ENCODE measurements at places on chromosomes 12 and 14.

DNA sequence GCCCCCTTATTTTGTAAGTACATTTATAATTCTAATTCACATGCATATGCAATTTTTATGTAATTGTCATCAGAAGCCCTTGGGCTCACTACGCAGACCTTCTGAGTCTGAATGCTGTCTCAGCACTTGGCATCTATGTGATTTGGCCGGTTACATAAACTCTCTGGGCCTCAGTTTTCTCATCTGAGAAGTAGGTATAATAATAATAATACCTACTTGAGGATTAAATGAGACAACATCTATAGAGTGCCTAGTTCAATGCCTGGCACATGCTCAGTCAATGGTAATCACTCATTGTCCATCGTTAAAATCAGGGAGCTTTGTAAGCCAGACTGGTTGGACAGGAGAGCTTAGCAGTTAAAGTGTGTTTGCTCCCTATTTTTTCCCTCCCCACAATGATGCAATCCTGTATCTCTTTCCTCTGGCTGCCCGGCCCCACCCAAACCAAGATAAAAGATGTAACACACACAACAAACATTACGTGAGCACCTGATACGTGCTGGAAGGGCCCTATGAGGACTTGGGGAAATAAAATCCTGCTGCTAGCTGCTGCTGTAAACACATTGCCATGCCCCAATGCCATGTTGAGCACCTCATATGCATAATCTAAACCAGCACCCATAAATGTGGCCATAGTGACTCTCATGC lies 235.0 kb downstream of the CRADD start:
- no peak for DNase-seq

GRCh38 chr12:118036672-118037411 lies 20.3 kb downstream of the RFC5 start:
- DNase-seq, result no peak

GRCh38 chr12:31226639-31227038 lies 99.3 kb downstream of the SINHCAF start:
- no peak for DNase-seq

- no peak for DNase-seq
Measured at GRCh38 chr14:22666203-22666893, 22.2 kb upstream of the OR6J1 start.

DNA sequence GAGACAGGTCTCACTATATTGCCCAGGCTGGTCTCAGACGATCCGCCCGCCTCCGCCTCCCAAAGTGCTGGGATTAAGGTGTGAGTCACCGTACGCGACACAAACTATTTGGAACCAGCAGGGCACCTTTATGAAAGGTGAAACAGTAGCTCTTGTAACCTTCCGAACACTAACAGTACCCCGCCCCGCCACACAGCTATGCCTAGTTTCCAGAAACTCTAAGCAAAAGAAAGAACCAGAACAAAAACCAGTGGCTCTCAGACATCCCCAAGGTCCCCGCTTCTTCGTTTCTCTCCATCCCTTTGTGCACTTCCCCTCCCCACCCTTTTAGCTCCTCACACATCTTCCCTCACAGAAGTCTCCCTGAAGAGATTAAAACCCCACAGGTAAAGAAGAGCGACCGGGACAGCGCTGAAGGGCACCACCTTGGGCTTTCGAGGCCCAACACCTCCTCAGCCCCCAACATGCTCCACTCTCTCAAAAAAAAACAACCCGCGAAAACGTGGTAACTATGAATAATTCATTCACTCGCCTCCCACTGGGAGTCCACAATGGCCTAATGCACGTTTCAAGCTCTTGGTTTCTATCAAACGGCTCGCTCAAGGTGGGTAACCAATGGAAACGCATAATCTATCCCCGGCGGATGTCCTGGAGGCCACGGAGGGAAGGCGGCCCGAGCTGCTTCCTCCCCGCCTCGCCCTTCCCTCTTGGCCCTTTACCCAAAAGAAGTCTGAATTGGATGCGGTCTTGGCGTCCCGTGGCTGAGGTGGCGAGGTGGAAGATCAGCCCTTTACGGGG lies 877 bp downstream of the BAG5 start:
- DNase-seq, result peak; percentile 29

GRCh38 chr14:63468294-63468693 lies 74.9 kb downstream of the PPP2R5E start:
- DNase-seq, result no peak

DNA sequence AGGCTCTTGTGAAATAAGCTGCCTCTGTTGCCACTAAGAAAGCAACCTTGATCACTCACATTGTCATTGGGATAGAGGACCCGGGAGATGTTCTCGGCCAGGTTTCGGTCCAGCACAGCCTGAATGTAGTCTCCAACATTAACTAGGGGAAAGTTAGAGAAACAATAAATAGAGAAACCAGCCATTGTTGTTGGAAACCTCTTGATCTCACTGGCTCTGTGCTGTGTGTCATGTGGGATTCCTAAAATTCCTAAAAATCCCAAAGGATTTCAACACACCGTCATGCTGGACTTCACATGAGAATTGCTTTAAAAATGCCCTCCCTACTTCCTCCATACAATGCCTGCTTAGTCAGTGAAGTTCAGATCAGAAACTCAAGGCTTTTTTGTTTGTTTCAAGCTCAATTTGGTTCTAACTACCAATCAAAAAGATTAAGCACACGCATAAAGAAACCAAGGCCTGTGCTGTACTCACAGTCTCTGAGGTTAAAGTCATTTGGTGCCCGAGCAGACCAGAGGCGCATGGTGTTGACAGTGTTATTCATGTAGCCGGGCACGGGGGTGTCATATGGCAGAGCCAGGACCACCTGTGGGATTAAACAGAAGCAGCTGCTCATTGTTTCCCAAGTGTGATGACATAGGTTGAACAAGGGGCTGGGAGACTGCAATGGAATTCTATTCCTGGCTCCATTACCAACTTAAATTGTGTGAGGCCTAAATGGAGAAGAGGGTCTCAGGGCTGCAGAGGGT lies 23.6 kb downstream of the PYGL start:
- no peak for DNase-seq

GRCh38 chr12:22600181-22600580 lies 24.8 kb upstream of the ETNK1 start:
- no peak for DNase-seq

GRCh38 chr12:73274976-73275375 lies 1002.8 kb downstream of the TRHDE start:
- DNase-seq, result no peak

DNA sequence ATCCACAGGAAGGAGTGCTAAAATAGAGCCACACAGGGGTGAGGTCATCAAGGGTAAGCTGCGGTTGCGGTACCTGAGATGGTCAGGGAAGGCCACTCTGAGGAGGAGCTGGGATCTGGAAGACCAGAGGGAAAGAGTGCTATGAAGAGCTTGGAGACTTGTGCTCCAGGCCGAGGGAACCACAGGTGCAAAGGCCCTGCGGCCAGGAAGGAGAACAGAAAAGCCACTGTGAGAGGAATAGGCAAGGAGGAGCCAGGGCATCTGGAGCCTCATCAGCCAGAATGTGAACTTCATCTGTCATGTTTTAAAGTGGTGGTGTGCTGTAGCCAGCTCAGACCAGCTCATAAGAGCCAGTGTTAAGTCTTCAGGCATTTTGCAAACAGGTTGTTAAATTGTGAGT lies 5.5 kb upstream of the CCDC197 start:
- DNase-seq, result no peak

GRCh38 chr14:88013750-88014349 lies 8.9 kb downstream of the GPR65 start:
- no peak for DNase-seq

- DNase-seq, result no peak
Measured at GRCh38 chr14:95668235-95668772, 17.9 kb upstream of the TCL1B start.

DNA sequence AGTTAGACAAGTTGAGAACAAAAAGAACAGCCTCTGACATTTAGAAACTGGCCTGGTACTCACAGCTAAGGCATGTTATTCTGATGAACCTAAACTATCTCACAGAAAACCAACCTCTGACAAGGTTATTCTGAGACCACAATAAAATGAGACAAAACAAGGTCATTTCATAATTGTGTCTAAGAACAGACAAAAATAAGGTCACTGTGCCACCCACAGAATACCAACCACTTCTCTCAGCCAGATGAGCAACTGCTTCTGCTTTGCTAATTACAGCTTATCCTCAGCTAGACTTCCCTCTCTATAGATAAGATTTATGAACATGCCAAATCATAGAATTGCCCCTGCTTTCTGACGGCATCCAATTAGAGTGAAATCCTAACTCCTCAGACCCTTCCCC lies 52.2 kb upstream of the CRACR2A start:
- DNase-seq, result no peak

- no peak for DNase-seq
Measured at GRCh38 chr12:64895526-64895925, 71.1 kb downstream of the TBC1D30 start.

GRCh38 chr12:129558036-129558435 lies 345.8 kb downstream of the TMEM132D start:
- no peak for DNase-seq
